Activated CD4-positive, CD25-positive, alpha-beta regulatory T cell treated with anti-CD3 and anti-CD28 coated beads, Interleukin-2, amount 50 U/mL, for 24 hours (primary cell): ENCODE measurements at places on chromosomes 16 and 17.

- ATAC-seq, result no peak
These were observed 8.4 kb upstream of the SRCIN1 start for GRCh38 chr17:38613981-38614779.

DNA sequence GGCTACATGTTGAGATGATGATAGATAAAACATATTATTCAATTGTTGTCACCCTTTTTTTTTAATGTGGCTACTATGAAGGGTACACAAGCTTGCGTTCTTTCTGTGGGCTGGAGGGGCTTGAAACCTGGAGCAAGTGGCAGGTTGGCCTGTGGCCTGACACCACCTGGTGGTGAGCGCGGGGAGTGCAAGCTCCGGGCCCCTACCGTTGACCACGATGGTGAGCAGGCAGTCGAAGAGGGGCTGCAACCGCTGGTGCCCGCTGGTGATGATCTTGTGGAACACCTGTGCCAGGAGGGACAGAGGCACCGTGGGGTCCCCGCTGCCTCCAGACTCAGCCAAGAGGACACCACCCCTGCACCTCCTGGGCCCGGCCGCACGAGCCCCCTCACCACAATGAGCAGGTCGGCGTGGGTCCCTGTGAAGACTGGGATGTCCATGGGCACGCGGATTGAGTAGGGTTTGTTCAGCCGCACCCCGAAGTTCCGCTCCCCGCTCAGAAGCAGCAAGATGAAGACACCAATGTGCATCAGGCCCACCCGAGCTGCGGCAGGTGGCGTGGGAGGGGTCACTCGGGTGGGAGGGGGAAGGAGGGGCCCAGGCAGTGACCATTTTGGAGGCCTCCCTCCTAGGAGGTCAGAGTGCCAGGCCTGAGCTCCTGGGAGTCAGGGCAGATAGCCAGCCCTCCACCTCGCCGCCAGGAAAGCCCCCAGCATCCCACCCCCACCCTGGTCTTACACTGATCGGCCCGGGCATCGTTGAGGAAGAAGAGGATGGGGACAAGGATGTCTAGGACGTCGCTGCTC lies 14.4 kb downstream of the HID1 start:
- peak; percentile 50 for ATAC-seq

DNA sequence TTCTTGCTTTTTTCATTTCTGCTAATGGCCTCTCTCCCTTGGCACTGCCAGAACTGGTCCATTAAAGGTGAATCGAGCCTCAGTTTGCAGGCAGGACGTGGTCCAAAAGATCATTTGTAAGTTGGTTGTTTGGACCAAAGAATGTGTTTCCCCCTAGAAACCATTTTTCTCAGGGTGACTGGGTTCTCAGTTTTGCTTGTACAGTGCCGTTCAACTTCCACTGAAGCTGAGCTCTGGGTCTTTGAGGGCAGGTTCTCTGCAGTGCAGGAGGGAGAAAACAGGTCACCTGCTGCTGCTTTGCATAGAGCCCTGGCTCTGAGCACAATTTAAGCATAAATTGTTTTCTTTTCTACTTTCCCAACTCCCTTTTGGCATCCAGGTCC lies 9.0 kb upstream of the AMZ2 start:
- peak; percentile 34 for ATAC-seq

GRCh38 chr17:77503293-77503655 lies 362.5 kb downstream of the SEC14L1 start:
- no peak for ATAC-seq

DNA sequence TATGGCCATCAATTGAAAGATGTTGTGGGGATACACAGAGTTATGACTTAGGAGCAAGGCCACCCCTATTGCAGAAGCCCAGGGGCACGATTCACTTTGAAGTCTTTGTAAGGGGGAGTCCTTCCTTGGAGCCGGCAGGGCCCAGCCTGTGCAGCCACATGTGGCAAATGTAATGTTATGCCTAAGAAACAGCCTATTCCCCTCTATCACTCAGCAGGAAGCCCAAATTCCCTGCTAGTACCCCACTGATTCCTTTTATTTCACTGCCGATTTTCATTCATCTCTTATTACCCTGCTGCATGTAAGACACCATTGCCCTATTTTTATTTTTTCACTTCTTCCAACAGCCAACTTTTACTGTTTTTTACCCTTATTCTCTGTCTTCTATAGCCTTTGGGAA lies 233.2 kb downstream of the PMP22 start:
- no peak for ATAC-seq

DNA sequence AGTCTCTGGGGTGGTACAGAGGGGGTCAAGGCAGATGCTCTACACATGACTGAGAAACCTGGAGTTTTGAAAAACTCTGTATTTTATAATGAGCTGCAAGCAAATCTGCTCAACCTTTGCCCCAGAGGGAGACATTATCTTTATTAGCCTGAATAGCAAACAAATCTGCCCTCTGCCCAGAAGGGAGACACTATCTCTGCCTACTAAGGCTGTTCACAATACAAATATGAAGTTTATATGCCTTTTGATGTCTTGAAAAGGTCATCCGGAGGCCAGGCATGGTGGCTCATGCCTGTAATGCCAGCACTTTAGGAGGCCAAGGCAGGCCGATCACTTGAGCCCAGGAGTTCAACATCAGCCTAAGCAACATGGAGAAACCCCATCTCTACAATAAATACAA lies 11.0 kb upstream of the XYLT1 start:
- no peak for ATAC-seq

GRCh38 chr16:49092704-49093103 lies 188.9 kb downstream of the CBLN1 start:
- ATAC-seq, result no peak
